ENCODE measurements at places on chromosomes 7 and 10.

DNA sequence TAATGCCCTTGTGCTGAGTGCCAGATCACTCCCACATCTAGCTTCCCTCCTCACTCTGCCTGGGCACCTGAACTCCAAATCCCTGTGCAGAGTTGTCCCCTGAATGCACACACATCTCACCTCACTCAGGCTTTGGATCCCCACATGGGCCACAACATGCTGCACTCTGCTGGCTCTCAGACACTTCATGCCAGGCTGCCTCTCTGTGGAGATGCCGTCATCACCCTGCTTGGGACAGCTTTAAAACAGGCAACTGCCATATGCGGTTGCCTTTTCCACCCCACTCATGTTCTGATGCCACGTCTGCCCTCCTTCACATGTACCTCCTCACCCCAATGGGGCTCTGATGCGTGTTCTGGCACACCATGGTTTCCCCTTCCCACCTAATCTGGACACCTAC is 477.0 kb downstream of the GFRA1 start:
- DNase-seq, result no peak

- DNase-seq, result no peak
These were observed 85.1 kb upstream of the GTF2I start for GRCh38 chr7:74572301-74572979.

DNA sequence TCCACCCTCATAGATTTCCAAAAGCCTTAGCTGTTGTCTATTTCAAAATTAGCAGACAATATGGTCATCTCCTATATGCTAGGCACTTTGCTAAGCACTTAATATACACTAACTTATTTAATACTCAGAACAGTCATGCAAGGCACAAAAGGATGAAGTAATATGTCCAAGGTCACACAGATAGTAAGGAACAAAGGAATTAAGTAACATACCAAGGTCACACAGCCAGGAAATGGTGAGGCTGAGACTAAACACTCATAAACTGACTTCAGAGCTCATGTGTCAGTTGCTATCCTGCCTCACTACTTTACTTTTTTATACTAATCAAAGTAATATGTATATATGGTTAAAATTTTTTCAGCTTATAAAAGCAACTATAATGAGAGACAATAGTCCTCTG is 23.6 kb upstream of the HIBADH start:
- DNase-seq, result no peak

- no peak for DNase-seq
These were observed 36.1 kb downstream of the KCTD7 start for GRCh38 chr7:66664590-66665293.

DNA sequence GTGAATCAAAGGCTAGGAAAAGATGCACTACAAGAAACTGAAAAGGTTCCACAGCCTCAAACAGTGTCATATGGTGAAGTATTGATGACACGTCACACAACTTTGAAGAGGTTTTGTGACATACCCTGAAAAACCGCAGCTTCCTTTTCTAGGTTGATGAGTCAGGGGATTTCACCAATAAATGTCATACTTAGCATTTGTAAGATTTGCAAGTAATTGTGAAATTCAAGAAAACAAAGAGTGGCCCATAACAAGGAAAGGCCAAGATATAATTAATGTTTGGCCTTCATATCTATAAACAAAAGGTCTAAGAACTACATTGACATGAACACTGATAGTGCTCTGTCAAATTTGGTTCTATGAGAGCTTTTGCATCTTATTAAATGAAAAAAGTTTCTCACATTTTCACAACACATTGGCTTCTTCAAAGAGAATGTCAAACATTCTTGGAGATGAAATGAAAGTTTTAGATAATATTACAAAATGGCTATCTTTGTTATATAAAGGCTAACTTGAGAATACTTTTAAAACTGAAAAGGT is 62.0 kb upstream of the NAMPT start:
- DNase-seq, result no peak

DNA sequence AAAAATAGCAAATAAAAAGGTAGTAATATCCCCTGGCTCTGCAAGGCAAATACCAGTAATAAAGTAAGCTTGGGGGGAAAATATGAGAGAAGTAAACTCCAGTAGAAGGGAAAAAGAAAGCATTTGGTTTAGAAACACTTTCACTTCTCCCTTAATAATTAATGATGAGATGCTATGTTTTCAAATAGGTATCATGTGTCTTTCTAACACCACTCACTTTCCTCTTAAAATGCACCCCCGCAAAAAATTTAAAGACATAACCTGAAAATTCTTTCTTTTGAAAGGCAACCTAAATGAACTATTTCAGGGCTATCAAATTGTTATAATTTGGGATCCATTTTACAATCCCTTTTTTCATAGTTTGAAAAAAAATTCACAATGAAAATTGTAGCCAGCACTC is 240.3 kb downstream of the SNX10 start:
- DNase-seq, result no peak

DNA sequence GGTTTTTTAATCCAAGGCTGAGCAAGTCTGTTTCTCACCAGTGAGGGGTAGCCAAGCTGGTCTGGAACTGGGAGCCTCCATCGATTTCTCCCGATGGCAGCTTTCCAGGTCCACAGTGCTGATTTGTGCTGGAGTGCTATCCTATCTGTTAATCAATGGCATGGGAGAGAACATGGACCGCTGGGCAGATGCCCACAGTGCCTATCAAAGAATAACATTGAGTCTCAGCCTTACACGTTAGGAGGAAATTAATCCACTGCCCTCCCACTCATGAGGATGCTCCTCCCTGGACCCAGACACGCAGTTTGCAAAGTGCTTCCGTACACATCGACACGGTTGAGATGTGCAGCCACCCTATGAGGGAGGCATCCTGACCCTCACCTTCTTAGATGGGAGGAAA is 36.0 kb upstream of the CUX1 start:
- no peak for DNase-seq

- peak; percentile 60 for DNase-seq
These were observed 5.6 kb downstream of the LRRTM3 start for GRCh38 chr10:66931340-66931948.

DNA sequence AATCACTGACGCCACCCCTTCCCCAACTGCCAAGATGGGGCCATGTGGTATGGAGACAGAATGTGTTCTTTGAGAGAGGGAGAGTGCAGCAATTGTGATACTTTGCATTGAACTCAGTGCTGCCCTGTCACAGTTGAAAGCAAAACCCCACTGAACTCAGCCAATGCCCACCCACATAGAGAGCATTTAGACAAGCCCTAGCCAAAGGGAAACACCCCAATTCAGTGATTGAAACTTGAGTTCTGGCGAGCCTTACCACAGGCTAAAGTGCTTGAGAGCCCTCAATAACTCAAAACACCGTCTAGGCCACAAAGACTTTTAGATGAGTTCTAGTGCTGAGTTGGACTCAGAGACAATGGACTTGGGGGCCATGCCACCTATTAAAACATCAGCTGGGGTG is 751.9 kb upstream of the POT1 start:
- no peak for DNase-seq

GRCh38 chr10:130990486-130990885 is 321.0 kb downstream of the TCERG1L start:
- DNase-seq, result no peak

DNA sequence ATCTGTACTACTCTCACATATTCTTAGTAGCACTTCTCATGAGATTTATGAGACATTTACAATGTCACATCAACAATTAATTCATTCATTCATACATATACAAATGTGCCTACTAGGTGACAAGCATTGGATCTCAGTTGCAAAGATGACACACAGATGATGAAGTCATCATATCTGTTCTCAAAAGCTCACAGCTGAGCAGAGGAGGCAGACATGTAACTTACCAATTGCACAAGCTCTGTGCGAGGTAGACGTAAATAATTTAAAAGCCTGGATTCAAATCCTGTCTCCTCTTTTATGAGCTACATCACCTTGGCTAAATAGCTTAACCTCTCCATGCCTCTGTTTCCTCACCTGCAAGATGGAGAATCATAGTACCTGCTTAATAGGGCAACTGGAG is 109.4 kb upstream of the FAM133B start:
- DNase-seq, result no peak

DNA sequence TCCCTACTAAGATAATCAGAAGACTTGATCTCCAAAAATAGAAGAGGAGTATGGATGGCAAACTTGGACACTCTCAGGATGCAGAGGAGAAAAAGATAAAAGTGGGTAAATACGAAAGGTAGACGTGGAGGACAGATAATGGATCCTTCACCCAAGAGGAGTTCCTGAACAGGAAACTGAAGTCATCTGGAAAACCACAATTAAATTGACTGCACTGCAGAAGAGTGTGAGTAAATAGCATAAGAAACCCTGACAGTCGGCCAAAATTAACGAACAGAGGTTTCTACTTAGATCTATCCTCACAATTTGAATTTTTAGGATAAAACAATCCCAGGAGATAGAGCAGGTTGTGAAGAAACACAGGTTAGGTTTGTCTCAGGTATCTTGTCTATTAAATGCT is 70.5 kb downstream of the SDK1 start:
- no peak for DNase-seq

DNA sequence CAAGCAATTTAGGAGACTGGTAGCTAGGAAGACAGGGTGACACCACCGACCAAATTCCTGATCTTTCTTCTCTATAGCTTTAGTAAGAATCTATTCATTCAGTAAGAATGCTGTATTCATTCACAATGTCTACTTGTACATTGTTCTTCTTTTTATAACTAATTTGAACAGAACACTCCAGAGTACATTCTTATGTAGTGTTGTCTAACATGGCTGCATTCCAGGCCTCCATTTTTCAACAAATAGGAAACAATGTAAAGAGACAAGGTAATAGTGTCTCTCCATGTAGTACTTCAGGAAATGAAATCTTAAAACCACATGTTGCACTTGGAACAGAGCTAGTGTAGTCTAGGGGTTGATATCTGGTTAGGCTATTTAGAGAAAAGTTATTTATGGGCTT is 1.8 kb downstream of the VCL start:
- no peak for DNase-seq

GRCh38 chr10:106740-107139 is 28.5 kb upstream of the ZMYND11 start:
- DNase-seq, result no peak

- DNase-seq, result no peak
These were observed 69.5 kb downstream of the RAPGEF5 start for GRCh38 chr7:22287412-22287811.

GRCh38 chr10:44854693-44855350 is 56.3 kb upstream of the TMEM72 start:
- no peak for DNase-seq

DNA sequence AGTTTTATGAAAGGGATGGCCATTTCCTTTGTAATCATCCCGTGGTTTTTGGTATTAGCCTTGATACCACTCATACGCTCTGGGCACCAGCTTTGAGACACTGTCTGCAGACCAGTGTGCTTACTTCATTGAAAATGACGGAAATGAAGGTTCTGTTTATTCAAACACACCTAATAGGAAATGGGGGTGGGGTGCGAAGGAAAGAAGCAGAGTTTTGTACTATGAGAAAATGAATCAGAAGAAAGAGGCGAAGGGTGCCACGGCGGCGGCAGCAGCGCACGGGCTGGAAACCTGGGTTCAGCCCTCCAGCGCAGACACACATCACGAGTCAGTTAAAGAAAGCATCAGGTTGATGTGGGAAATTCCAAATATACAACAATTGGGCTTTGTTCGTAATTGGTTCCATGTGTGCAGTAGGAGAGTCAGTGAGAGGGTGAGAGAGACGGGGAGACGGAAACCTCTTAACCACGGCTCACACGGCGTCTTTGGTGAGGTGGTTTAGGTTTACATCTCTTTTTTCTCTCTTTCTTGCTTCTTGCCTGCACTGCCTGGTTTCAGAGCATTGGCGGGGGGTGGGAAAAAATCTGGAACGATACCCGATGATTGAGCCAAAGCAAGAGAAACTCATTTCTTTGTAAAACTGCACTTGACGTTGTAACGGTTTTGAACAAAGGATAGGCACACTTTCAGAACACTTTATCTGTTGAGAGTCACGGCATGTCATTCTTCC is 321.2 kb downstream of the FRMD4A start:
- no peak for DNase-seq

DNA sequence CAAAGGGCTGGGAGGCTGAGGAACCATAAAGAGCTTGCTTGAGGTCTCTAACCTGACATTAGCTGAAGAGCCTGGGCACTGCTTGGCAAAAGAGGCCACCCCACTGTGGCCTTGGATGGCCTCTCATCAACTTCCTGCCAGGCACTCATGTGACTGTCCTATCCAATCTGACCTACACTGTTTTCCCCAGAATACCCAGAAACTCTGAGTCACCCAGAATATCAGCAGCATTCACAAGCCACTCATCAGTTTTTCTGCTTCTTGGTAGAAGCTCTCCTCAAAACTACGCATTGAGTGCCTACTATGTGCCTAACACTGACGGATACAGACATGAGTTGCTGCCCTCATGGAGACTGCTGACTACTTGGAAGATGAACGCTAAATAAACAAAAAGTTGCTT is 4.1 kb upstream of the NT5C2 start:
- no peak for DNase-seq

Measured in iPS DF 6.9 (cell line).